Kidney (tissue), 22 donors: ENCODE measurements at places on chromosomes 5 and 9. TPM values are rescaled to one million over a fixed set of nuclear protein-coding genes. Genes with fewer than 3 reads are reported as not detected.

NR2F1 gene
- polyA plus RNA-seq = 22.8 TPM

SLC6A19 gene
- 69.3 TPM for polyA plus RNA-seq

ALDH1A1 gene
- polyA plus RNA-seq = 295 TPM

QRFP gene
- not detected for polyA plus RNA-seq

FOXD4 gene
- 0.43 TPM for polyA plus RNA-seq

F2RL1 gene
- polyA plus RNA-seq = 24.5 TPM

MARCOL gene
- not detected for polyA plus RNA-seq

FOXD4L5 gene
- not detected for polyA plus RNA-seq

DNA sequence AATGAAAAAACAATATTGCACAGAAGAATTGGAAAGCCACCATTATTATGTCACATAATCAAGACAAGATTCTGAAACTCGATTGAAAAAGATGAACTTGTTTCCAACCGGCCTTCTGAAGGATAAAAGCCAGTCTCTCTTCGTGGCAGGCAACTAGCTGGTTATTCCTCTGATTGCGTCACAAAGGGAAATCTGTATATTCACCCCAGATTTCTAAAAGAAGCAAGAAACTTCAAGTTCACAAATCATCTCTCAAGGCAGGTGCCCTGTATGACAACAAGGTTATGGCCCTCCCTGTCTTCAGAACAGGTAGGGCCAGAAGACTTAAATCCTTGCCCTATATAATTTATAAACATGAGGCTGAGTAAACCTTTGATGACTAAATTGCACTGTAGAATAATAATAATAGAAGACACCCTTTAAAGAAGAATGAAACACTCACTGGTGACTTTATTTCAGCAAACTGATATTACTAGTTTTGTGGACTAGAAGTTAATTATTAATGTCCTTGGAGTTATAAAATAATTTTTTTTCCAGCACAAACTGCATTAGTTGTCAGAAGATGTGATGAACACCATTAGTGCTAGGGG is 2.9 kb upstream of the KLF4 start:
- DNase-seq = no peak

GRCh38 chr5:135458356-135458755 is 6.2 kb upstream of the TIFAB start:
- DNase-seq = no peak

GRCh38 chr5:167966979-167967378 is 324.5 kb upstream of the WWC1 start:
- DNase-seq = no peak

- no peak for DNase-seq
These were observed 35.5 kb upstream of the GLRX start for GRCh38 chr5:95858023-95858461.

DNA sequence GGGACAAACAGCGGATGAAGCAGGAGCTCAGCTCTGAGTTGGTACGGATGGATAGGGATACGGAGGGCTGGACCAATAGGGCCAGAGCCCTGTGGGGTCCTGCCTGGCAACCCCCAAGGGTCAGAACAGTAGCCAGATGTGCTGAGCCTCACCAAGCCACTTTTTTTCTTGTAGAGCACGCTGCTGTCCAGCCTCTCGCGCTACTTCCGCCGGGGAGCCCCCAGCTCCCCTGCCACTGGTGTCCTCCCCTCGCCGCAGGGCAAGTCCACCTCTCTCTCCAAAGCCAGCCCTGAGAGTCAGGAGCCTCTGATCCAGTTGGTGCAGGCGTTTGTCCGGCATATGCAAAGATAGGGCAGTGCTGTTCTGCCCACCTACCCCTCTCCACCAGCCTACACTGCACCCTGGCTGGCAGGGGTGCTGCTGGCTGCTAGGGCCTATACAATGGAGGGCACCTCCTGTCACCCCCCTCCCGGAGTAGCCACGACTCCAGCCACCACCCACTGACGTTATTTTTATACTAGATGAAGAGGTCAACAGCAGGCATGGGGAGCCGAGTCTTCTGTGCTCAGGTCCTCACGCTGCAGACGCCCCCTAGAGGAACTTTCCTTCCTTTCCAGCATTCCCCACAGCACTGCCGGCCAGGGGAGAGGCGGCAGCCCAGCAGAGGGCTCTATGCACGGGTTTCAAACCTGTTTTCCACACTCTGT is 21.6 kb downstream of the SH3GLB2 start:
- DNase-seq = peak; percentile 77

GRCh38 chr9:18996211-18996610 is 36.8 kb downstream of the SAXO1 start:
- DNase-seq = no peak

DNA sequence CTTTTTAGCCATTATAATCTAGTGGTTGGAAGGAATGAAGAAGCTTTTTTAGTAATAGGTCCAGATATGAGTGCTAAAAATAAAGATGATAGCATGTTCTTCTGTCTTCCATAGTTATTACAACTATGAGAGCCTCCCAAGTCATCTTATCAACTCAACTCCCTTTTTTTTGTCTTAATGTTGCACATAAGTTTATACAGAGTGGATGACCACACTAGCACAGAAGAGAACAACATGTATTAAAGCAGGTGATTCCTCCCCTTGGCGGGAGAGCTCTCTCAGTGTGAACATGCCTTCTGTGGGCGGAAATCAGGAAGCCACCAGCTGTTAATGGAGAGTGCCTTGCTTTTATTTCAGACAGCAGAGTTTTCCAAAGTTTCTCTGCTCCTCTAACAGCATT is 40.1 kb upstream of the STX17 start:
- DNase-seq = no peak

- no peak for DNase-seq
These were observed 5.8 kb upstream of the RAB14 start for GRCh38 chr9:121207371-121207940.

- DNase-seq = no peak
These were observed 23.3 kb downstream of the UGCG start for GRCh38 chr9:111919875-111920274.

- no peak for DNase-seq
These were observed 23.0 kb upstream of the CEP78 start for GRCh38 chr9:78212868-78213267.

GRCh38 chr9:111959468-111960359 is 63.1 kb downstream of the UGCG start:
- DNase-seq = peak; percentile 14

- DNase-seq = no peak
These were observed 408.4 kb upstream of the NMUR2 start for GRCh38 chr5:152813526-152813925.

GRCh38 chr5:56313004-56313531 is 79.9 kb upstream of the ANKRD55 start:
- no peak for DNase-seq

GRCh38 chr9:98207606-98208005 is 15.2 kb upstream of the CORO2A start:
- DNase-seq = no peak

- no peak for DNase-seq
These were observed 96.4 kb upstream of the NTRK2 start for GRCh38 chr9:84573083-84573482.

GRCh38 chr5:164578911-164579310 is 1073.5 kb downstream of the MAT2B start:
- DNase-seq = no peak

GRCh38 chr9:98625728-98626127 is 83.0 kb downstream of the GABBR2 start:
- no peak for DNase-seq

DNA sequence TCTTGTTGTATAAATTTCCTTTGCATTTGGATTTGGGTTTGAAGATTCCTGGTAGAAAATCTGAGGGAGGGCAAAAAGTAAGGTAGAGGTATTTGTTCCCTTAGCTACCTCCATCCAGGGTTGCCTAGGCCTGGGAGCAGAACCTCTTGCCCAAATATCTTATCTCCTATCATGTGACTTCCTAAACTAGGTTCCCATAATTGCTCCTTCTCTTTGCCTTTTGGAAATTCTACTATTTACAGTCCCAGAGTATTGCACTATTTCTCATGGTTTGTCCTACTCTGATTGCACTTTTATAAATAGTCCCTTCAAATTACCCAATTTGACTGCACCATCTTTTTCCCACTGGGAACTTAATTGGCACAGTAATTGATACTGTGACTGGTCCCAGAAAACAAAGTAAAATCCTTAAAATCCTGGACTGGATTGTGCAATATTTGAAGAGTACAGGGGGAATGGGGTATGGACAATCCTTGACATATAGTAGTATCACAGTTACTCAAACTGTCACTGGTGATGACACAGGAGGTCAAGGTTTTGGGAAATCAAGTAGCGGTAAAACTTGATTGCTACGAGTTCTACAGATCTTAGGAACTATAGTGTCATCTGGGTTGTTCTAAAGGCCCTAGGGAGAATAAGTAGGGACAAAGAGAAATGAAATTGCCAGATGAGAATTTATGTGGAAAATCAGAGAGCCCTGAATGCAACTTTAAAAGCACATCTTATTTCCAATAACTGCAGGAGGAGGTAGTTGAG is 31.5 kb upstream of the TMED7 start:
- no peak for DNase-seq
